ENCODE measurements at places on chromosomes 16 and 17.

DNA sequence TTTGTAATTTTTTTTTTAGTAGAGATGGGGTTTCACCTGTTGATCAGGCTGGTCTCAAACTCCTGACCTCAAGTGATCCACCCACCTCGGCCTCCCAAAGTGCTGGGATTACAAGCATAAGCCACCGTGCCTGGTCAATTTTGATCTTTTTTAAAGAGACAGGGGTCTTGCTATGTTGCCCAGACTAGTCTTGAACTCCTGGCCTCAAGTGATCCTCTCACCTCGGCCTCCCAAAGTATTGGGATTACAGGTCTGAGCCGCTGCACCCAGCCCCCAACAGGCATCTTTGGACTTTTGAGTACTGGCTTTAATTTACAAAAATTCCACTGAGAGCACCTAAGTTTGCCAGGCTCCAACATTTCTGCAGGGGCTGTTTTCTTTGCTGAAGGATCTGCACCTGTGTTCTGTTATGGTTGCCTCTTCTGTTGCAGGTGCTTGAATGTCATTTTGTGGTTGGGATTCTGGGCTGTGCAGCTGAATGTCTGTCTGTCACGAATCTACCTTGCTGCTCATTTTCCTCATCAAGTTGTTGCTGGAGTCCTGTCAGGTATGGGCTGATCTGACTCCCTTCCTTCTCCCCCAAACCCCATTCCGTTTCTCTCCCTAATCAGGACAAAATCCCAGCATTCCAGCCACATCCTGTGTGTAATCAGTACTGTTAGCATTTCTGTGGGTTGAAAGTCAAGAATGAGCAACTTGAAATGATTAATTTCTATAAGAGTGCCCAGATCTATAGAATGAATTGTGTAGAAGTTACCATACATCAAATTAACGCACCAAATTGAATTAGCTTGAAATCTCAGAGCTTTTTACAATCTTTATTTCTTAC lies 8.5 kb downstream of the G6PC1 start:
- no peak for DNase-seq

DNA sequence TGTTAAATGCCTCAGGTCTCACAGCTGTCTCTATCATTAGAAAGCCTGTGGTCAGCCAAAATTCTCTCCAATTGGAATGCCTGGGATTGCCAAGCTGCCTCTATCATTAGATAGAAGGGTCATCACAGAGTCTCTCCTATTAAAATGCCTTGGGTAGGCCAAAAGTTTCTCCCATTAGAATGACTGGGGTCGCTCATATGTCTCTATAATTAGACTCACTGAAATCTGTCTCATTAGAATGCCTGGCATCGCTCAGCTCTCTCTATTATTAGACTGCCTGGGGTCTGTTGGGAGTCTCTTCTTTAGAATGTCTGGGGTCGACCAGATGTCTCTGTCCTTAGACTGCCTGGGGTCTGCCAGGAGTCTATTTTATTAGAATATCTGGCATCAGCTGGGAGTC lies 2265.1 kb downstream of the TP53TG3F start:
- DNase-seq: no peak

DNA sequence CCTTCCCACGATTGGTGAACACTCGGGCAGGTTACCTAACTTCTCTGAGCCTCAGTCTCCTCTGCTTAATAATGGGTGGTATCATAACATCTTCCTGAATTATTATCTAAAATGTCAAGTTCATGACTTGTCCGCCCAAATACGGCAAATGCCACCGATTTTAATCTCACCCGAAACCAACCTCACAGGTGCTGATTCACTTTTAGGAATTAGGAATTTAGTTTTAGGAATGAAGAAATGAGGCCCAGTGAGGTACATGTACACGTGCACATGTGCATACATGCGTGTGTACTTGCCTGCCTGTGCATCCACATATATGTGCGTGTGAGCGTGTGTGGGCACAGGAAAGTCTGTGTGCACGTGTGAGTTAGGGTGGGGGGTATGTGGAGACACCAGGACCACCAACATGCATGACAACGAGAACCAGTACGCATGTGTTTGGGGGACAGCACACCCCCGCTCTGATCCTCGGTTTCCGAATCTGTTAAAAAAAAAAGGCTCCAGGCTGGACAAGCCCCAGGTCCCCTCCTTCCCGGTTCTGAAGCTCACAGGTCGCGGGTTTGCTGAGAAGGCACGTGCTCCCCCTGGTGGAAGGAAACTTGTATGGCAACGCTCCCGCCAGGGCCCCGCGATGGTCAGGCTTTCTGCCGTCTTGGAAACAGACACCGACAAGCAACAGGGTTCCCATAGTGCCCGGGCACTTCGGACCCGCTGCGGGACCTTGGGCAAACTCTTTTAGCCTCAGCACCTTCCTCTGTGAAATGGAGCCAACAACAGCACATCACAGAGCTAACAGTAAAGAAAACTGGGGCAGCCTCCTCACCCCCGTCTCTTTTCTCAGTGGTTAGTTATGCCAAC lies 219.2 kb downstream of the RBFOX3 start:
- DNase-seq: peak; percentile 20

GRCh38 chr16:3171181-3171854 lies 16.7 kb upstream of the OR1F1 start:
- DNase-seq: no peak

DNA sequence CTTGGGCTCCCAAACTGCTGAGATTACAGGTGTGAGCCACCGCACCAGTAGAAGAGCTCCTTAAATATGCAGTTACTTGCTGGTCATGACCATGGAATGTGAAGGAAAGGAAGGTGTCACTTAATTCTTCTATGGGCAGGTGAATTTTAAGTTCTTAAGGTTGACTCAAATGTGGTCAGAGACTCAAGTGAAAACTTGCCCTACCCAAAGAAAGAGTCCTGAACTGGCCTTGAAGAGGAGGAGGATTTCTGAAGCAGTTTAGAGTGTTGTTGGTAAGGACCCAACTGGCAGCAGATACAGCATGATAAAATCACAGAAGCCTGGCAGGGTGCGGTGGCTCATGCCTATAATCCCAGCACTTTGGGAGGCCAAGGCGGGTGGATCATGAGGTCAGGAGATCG lies 29.4 kb downstream of the CHD9 start:
- no peak for DNase-seq

- no peak for DNase-seq
Observed at GRCh38 chr16:26727848-26728247, 338.9 kb upstream of the C16orf82 start.

GRCh38 chr17:28579526-28579925 lies 2.8 kb upstream of the ALDOC start:
- DNase-seq: no peak

GRCh38 chr16:88016964-88017363 lies 65.7 kb downstream of the BANP start:
- DNase-seq: no peak

DNA sequence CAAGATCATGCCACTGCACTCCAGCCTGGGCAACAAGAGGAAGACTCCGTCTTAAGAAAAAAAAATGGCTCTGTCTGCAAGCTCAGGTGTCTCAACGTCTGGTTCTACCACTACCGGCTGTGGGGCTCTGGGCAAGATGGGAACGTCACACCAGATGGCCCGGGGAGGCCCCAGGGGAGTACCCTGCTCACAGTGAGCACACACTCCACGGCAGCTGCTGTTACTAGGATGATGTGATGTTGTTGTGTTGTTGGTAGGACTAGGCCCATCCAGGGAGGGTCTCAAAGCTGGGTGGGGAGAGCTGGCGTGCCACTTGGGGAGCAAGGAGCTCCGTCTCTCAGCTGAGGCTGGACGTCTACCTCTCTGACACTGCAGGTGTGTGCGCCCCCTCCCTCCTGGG lies 9.4 kb upstream of the NPTX1 start:
- no peak for DNase-seq

GRCh38 chr16:28126684-28127620 lies 63.4 kb upstream of the GSG1L start:
- no peak for DNase-seq

DNA sequence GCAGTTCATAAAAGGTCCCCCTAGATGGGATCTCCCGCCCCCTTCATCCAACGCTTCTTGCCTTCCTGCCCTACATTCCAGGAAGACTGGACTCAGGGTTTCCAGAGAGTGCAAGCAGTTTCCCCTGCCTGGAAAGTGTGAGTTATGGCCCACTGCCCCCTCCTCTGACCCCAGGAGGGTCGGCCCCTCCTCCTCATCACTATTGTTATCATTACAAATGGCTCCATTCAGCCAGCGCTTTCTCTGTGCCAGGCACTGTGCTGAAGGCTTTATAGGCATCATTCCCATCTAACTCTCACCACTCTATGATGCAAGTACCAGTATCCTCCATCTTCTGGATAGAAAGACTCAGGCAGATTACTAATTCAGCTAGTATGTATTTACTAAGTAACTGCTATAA lies 90.7 kb downstream of the USP31 start:
- DNase-seq: no peak

GRCh38 chr16:22008215-22009059 lies 526 bp downstream of the MOSMO start:
- no peak for DNase-seq

DNA sequence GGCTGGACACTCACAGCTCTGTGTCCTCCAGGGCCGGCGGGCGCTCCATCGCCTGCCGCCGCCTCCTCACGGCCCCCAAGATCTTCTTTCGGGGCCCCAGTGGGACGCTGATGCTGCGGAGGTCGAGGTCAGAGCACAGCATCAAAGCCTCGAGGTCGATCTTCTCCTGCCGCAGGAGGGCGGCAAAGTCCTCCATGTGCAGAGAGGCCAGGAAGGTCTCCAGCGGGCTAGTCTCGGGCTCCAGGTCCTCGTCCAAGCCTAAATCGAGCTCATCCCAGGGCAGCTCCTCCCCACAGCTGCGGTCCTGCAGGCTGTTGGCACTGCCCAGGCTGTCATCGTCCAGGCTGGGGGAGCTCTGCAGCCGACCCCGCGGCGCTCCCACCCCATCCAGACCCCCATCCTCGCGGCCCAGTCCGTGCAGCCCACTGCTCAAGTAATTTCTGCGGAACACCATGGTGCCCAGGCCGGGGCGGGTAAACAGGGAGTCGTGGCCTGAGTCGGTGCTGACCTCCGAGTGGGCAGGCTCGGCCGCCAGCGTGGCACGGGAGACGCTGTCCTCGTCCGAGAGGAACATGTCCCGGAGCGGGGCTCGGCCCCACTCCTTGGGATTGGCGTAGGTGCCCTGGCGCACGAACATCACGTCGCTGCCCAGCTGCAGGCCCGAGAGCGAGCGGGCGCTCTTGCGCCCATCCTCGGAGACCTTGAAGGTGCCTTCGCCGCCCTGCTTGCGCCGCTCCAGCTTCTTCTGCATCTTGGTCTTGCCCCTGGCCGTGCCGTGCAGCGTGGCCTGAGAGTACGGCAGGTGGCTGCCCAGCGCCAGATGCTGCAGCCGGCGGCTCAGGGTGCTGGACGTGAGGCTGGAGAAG lies 3.4 kb downstream of the USH1G start:
- no peak for DNase-seq

DNA sequence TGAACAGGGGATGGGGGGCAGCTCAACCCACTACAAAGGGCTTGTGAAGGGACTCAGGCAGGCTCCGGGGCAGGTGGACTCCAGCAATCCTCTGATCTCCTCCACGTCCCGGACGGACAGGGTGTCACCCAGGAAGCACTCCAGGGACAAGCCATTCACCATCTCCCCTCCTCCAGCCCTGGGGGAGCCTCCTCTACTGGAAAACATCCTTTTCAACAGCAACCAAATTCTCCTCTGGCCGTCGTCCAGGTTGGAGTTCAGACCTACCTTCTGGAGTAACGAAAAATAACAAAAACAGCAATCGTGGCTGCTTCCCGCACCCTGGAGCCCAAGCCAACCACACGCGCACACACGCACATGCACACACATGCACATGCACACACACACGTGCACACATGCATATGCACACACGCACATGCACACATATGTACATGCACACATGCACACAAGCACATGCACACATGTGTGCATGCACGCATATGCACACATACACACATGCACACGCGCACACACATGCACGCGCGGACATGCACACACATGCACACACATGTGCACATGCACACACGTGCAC lies 8.9 kb upstream of the RBFOX3 start:
- DNase-seq: no peak
